ENCODE measurements at places on chromosomes 1 and 21.

DNA sequence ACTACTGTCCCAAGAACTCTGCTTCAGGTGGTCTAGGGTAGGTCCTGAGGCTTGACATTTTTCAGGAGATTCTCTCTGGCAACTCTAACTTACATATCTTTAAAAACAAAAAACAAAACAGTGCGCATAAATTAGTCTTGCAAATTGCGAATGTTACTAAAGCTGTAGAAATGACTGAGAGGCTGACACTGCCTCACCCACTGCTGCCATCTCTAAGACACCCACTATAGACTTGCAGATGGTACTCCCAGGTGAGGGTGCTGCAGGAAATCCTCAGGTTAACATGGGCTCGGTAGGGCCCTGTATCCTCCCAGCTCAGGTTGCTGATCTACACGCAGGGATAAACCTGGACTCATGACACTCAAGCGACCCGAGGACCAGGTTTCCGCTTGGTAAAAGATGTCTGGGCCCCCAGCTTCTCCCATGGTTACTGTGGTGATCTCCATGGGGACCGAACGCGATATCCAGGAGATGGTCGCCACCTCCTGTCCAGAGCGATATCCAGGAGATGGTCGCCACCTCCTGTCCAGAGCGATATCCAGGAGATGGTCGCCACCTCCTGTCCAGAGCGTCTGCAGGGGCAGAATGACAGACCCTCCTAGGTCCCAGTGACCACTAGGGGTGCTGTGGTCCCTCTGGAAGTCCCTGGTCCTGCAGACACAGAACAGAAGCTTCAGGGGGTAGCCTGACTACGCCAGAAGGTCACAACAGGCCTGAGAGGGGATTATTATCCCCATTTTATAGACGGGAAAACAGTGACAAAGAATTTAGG lies 16.2 kb upstream of the LY9 start:
- DNase-seq, result peak; percentile 17

GRCh38 chr1:5053744-5054143 lies 399.3 kb downstream of the AJAP1 start:
- DNase-seq, result no peak

- no peak for DNase-seq
These were observed 819 bp upstream of the GPR3 start for GRCh38 chr1:27391511-27392095.

DNA sequence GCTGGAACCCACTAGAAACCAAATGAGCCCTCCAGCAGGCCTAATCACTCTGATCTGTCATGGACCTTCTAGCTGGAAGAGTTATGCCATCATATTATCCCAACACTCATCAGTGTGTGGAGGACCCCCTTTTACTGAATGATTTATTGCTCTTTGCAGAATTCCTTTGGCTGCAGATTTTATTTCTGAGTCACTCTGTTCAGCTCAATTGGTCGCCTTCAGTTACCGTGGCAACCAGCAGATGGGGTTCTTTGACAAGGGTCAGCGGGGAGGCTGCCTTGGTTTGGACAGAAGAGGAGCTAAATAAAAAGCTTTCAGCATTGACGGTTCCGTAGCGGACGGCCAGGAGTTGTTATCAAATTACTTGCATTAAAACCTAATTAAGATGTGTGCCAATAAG lies 220.1 kb downstream of the SDCCAG8 start:
- DNase-seq, result no peak

- no peak for DNase-seq
These were observed 88.0 kb downstream of the SIK1 start for GRCh38 chr21:43338951-43339350.

DNA sequence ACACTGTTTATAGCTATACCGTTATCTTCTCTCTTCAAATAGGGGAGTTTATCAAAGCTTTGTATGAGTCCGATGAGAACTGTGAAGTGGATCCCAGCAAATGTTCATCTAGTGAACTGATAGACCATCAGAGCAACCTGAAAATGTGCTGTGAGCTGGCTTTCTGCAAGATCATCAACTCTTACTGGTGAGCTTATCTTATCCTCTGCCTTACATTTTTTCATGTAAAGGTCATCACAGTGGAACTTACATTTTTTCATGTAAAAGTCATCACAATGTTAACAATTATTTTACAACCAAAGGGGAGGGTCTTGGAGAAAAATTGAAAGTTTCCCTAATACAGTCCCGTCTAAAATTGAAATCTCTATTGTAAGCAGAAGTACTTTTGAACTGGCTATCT lies 45.2 kb downstream of the CLEC20A start:
- no peak for DNase-seq

DNA sequence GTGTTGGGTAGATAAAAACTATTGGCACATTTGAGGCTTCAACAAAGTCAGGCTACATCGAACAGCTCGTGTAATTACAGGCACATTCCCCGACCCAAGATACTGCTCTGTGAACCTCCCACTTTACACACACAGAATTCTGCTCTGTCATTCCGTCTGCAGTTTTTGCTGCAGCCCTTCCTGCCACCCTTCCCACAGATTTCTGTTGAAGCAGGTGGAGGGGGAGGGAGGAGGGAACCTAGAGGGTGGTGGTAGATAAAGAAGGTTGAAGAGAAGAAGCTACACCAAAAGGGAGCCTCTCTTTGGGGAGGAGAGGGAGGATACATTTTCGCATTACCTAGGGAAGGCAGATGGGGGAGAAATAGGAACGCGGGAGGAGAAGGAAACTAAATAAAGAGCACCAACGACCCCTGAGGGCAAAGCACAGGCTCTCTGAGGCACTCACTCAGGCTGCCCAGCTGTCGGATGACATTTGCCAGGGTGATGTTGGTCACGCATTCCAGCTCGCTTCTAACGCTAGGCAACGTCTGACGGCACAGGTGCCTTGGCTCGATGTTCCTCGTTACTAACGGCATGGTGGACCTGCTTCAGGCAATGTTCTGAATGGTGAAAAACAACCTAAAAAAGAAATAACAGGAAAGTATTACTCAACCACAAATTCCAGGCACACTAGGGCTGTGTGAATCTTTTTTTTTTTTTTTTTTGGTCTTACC lies 36.0 kb downstream of the GPR3 start:
- DNase-seq, result no peak

GRCh38 chr1:78280626-78281025 lies 210.1 kb upstream of the PTGFR start:
- DNase-seq, result no peak

DNA sequence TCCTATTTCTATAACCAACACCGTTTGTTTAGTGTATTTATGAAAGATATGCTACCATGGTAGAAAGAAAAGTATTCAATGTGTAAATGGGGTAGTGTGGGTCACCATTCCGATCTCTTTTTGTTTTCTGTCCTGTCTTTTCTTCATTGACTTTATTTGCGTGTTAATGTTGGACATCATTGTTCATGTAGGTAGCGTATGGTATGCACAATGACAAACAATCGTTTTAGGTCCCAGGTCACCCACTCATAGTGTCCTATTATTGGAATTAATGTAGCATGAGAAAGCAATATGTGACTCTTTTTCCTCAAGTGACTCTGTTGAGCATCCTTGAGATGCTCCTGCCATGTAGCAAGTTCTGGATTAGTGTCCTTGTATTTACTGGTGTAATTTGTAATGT lies 25.4 kb downstream of the ATP5PO start:
- DNase-seq, result no peak

DNA sequence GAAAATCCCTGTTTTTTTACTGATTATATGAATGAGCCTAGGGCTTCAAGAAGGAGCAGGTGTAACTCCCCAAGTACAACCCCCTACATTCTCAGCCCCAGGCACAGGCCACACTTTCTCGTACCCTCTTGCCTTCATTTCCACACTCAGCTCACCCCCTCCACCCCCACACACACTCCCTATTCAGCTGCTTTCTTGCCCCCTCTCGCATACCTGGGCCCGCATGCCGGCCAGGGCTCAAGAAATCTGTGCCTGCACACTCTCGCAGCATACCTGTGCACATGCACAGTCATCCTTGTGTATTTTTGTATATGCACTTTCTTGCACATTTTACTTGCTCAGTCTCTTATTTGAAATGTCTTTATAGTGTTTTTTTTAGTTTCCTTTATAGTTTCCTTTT lies 2.0 kb downstream of the PTPRF start:
- DNase-seq, result no peak

GRCh38 chr21:23955135-23955843 lies 1652.0 kb downstream of the MRPL39 start:
- DNase-seq, result no peak

Measured in stimulated activated CD8-positive, alpha-beta memory T cell treated with anti-CD3 and anti-CD28 coated beads, Interleukin-4, amount 100 ng/mL, for 1 hour (primary cell).